Activated T-helper 2 cell treated with anti-CD3 and anti-CD28 coated beads, Interferon-gamma antibody, Interleukin-2, Interleukin-4, amounts not matched to agents 10 μg/mL and 5 μg/mL and 100 μg/mL, durations not matched to agents 14 hours and 24 hours and 36 hours (primary cell): ENCODE measurements at places on chromosomes 1 and 21. TPM values are rescaled to one million over a fixed set of nuclear protein-coding genes. Genes with fewer than 3 reads are reported as not detected.

DNA sequence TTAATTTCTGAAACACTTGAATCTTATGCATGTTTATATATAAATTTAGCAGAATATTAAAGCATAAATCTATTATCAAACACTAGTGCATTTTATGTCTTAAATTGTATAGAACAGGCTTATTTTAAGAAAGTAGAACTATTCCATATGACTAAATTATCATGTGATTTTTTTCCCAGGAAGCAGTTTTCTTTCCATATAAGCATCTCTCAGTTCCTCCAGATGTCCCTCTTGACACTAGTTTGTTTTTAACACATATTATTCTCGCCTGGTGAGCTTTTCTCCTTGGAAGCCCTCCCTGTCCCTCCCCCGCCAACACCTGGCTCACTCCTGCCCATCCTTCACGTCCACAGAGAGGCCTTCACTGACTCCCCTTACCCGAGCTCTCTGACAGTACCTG, 48.3 kb upstream of the BCAR3 start:
- no peak for DNase-seq

BSND gene
- not detected in 2 replicates for total RNA-seq

DENND2C gene
- total RNA-seq, result 0.21 and 0.30 TPM in 2 replicates

DNA sequence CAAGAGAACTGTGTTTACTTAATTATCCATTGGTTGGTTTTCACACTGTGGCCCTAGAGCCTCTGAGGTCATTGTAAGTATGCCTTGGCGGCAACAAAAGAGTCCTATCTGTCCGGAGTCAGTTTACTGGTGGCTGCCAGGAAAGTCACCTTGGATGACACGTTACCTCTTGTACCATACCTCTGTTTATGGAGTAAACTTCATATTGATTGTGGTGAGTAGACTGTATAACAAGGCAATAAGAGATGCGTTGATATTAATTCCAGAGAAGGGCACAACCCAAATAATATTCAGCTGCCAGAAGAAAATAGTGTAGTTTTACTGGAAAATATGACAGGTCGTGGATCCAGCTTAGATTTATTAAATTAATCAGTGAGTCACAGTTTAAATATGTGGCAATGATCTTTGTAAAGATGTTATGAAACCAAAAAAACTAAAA, 20.4 kb upstream of the KIF14 start:
- DNase-seq, result no peak

DNA sequence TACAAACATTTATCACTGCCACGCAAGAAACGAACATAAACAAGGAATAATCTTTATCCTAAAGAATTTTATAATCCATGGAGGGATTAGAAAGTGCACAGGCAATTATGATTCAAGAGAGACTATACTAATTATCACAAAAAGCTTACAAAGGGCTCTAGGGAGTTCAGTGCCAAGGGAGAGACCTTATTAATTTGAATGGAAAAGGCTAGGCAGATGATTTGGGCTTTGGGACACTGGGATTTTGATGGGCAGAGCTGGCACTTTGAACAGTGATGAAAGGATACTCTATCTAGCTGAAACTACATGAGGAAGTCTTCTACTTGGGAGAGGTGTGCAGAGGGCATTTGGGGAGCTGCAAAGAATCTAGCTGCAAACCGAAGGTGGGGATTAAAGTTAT, 48.9 kb upstream of the IVNS1ABP start:
- DNase-seq, result no peak

GRCh38 chr1:248873993-248874533, 15.2 kb upstream of the ZNF692 start:
- peak; percentile 76 for DNase-seq

DNA sequence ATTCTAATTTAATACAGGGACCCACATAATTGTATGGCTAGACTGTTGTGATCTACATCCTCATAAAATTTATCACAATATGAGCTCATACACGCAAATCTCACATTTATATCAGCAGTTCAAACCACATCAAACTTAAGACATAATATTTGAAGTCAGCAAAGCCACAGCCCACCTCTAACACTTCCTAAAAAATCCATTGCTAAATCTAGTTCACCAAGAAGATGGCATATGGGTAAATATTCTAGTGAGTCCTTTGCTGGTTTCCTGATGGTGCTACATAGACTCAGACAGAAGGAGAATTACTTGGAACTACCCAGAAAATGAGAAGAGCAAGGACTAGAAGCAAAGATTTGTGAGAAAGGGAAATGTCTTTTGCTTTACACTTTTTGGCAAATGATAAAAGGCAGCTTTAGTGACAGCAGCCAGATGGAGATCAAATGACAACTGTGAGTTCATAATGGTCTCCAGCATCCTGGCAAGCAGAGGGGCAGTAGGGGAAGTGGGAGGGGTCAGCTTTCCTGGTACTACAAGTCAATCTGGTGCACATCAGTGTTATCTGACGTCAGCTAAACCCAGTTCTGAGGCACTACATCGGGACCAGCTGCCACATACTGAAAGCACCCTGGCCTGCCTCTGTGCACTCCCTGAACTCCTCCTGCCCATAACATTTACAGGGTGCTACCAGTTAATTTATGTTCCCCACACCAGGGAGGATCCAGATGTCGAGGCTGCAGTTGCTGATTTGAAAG, 10.6 kb upstream of the GADD45A start:
- peak; percentile 36 for DNase-seq

DNA sequence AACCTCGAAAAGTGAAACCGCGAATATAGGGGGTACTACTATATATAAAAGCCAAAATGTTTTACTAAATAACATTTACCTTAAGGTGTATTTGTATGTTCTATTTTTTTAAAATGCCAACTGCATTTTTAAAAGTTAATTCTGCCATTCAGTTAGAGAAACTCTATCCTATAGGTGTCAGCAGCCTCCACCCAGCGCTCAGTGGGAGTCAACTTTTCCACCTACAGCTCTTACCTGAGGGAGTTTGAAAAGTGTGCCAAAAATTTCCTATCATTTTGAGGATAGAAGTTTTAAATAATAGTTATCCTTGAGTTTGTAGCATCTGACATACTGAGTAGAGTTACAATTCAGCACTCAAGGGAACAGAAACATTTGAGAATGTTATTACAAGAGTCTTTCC, 6.1 kb upstream of the HP1BP3 start:
- no peak for DNase-seq

DNA sequence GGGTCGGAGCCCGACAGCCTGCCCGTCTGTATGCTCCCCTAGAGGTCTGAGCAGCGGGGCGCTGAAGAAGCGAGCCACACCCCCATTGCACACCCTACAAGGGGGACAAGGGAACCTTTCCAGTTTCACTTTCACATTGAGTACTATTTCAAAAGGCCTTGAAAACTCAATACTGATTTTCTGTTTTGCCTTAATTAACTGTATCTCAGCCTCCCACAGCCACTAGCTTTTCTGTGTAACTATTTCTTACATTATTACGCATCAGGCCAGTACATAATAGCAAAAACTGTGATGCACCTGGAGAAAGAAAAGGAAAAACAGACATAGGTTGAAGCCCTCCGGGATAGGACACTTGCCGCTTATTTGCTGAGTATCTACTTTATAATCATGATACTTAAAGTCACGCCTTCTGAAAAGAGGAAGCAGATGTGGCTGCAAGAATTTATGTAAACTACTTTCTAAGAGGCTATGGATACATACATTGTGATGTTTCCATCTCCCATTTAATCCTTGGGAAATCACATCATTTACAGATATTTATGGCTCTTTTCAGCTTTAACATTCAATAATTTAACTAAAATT, 1719.5 kb downstream of the MRPL39 start:
- peak; percentile 31 for DNase-seq
